ENCODE measurements at places on chromosomes 5 and 9.

- DNase-seq, result no peak
These were observed 4.4 kb upstream of the ELL2 start for GRCh38 chr5:95966005-95966404.

GRCh38 chr9:136484153-136485048 is 1.6 kb upstream of the SEC16A start:
- DNase-seq, result no peak

DNA sequence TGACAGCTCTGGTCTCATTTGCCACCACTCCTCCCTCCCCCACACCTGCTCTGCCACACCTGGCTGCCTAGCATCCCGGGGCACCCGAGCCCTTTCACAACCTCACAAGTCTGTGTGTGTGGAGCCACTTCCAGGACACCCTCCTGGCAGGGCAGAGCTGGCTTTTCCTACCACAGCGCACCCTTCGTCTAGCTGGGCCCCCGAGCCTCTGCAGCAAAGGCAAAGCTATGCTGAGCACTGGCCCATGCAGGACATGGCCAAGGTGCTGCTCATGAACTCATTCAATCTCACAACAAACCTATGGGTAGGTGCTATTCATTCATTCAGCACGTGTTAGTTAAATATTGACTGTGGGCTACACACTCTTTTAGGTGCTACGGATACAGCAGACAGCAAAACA is 43.4 kb downstream of the DUSP1 start:
- DNase-seq, result no peak

- no peak for DNase-seq
These were observed 75.9 kb downstream of the IRX2 start for GRCh38 chr5:2675548-2675947.

GRCh38 chr9:99269416-99269815 is 47.3 kb downstream of the SEC61B start:
- no peak for DNase-seq
